ENCODE measurements at places on chromosomes 5 and 9. TPM values are rescaled to one million over a fixed set of nuclear protein-coding genes. Genes with fewer than 3 reads are reported as not detected.

DNA sequence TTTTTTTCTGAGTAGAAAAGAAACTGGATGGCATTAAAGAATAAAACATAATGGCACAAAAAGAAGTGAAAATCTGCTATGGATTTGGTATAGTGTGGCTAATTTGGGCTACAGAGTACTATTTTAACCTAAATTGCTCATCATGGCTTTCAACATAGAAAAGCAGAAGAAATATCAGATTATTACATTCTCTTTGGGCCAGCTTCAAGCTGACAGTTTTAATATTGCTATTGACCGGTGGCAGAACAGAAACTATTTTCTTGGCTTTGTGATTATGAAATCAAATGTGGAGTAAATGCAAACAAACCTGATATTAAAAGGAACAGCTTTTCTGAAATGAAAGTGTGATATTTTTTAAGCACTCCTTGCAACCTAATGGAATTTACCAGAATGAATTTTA, 301.5 kb downstream of the EPB41L4A start:
- H3K36me3 ChIP-seq = no peaks in the 10 kb centered on the region
- no peak overlapping the region for H3K27ac ChIP-seq
- no peak overlapping the region for H3K4me3 ChIP-seq
- DNase-seq = no peak

GRCh38 chr9:98191671-98192502, 550 bp downstream of the CORO2A start:
- peaks cover 30% of the 10 kb centered on the region for H3K4me1 ChIP-seq
- H3K4me3 ChIP-seq = peak overlapping the region; percentile 86
- H3K27ac ChIP-seq = no peak overlapping the region
- peaks cover 20% of the 10 kb centered on the region for H3K27me3 ChIP-seq

GRCh38 chr9:84024041-84024575, 43.5 kb downstream of the RMI1 start:
- H3K27ac ChIP-seq = no peak overlapping the region
- no peak overlapping the region for H3K4me3 ChIP-seq
- H3K27me3 ChIP-seq = no peaks in the 10 kb centered on the region
- H3K4me1 ChIP-seq = no peaks in the 10 kb centered on the region
- no peak for DNase-seq

- H3K27me3 ChIP-seq = no peaks in the 10 kb centered on the region
- H3K4me3 ChIP-seq = no peak overlapping the region
- H3K27ac ChIP-seq = no peak overlapping the region
- H3K4me1 ChIP-seq = no peaks in the 10 kb centered on the region
- peaks cover 10% of the 10 kb centered on the region for H3K36me3 ChIP-seq
- no peak for DNase-seq
Observed at GRCh38 chr5:119166026-119166425, 95.1 kb downstream of the DMXL1 start.

DNA sequence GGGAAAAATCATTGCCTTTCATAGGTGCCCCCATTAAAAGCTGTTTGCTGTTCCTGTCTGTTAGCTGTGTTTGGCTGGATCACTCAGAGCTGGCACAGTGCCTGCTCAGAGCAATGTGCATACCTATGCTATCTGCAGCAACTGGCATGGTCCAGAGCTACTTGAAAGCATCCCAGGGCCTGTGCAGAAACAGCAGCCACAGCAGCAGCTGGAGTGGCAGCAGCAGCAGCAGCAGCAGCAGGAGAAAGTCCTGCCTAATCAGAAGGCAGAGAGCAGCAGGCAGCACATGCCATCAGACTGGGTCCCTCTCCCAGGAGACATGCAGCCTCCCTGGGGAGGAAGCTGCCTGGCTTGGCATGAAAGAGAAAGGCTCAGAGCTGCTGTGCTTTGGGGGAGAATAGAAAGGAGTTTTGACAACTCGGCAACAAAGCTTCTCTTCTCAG, 243.8 kb upstream of the WWC1 start:
- H3K4me3 ChIP-seq = no peak overlapping the region
- H3K36me3 ChIP-seq = no peaks in the 10 kb centered on the region

GRCh38 chr5:103223031-103223955, 35.3 kb upstream of the MACIR start:
- no peak overlapping the region for H3K4me3 ChIP-seq
- H3K27me3 ChIP-seq = no peaks in the 10 kb centered on the region
- no peaks in the 10 kb centered on the region for H3K4me1 ChIP-seq

DNA sequence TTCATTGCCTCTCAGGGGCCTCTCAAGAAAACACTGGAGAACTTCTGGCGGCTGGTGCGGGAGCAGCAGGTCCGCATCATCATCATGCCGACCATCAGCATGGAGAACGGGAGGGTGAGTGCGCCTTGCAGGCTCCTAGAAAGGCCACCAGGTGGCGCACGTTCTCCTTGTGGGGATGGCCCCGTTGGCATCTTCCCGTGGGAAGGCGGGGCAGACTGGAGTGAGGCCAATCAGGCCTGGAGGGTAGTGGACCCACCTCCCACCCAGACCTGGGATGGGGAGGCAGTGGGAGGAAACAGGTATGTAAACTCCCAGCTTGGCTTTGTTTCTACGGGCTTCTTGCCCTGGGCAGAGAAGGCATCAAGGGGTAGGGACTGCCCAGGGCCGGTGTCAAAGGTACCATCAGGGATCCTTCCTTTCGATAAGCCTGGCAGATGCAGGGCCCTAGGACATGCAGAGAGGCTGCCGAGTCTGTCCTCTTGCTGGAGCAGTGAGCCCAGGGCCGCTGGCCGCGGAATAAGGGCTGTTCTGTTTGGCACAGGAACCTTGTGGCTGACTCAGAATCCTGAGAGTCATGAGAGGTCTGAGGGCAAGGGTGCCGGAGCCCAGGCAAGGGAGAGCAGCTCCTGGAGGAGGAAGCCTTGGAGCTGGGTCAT, 18.9 kb upstream of the SPTLC1 start:
- H3K27me3 ChIP-seq = peaks cover 24% of the 10 kb centered on the region
- H3K4me1 ChIP-seq = peaks cover 7% of the 10 kb centered on the region
- no peaks in the 10 kb centered on the region for H3K36me3 ChIP-seq
- DNase-seq = peak; percentile 85

Gene GABRP
- not detected for total RNA-seq

DNA sequence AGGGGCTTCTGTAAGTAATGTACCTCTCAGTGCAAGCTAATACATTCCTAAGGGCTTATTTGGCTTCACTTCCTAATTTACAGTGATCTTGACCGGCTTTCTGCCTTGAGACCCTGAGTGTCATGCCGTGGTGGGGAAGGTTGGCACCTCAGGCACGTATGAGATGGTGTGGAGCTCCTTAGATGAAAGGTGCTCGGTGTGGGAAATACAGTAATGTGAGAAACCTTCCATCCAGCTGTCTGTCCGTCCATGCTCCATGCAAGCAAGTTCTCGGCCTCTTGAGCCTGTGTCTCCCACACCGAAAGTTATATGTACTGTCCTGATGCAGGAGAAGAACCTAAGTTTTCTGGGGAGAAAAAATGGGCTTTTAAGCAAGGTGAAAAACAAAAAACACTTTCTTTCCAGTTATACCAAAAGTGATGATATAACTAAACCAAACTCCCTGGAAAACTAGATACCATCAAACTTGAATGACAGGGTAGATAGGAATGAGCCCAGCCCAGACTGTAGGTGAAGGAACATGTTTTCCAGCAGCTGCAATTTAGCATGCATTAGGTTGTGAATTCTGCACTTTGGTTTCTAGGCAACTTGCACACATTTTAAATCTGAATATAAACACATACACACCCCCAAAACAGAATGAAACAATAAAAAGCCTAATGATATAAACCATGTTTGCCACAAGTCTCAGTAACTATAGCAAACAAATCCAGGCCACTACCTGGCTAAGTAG, 279.6 kb downstream of the FANCC start:
- H3K36me3 ChIP-seq = peaks cover 4% of the 10 kb centered on the region
- no peak overlapping the region for H3K27ac ChIP-seq
- DNase-seq = no peak
- H3K4me3 ChIP-seq = no peak overlapping the region
- H3K27me3 ChIP-seq = no peaks in the 10 kb centered on the region

GRCh38 chr5:127839072-127839471, 135.9 kb downstream of the CCDC192 start:
- H3K27ac ChIP-seq = no peak overlapping the region
- H3K4me3 ChIP-seq = no peak overlapping the region
- peaks cover 11% of the 10 kb centered on the region for H3K36me3 ChIP-seq

DNA sequence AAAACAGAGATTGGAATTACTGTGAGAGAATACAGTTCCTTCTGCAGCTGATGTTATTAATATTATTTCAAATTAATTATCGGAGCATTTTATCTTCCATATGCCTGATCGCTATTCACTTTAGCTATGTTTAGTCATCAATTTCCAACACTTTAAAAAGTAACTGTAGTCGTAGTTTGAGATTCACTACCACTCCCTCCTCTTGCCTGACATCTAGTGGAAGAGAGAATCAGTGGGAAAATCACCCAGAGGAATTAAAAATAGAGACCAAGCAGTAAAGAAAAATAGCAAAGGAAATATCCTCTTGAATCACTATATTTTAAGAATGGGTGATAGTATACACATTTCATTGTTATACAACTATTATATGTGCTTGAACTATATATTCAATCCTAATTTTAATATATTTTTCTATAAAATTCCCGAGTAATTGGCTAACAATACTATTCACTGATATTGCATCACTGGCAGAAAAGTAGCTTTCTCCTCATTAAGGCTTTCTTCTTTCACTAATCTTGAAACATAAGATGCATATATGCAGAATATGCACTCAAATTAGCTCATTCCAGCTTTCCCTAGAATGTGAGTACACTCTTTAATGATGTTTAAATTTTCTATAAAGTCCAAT, 708.7 kb downstream of the CDH9 start:
- no peaks in the 10 kb centered on the region for H3K4me1 ChIP-seq
- no peaks in the 10 kb centered on the region for H3K27me3 ChIP-seq
- no peak overlapping the region for H3K4me3 ChIP-seq
- no peak overlapping the region for H3K27ac ChIP-seq

Gene NUTM2F
- 0.09 TPM for total RNA-seq

- no peak for DNase-seq
- no peak overlapping the region for H3K27ac ChIP-seq
- H3K27me3 ChIP-seq = peaks cover 36% of the 10 kb centered on the region
- H3K4me3 ChIP-seq = no peak overlapping the region
- peaks cover 6% of the 10 kb centered on the region for H3K4me1 ChIP-seq
Observed at GRCh38 chr9:135093111-135093510, 5.6 kb downstream of the OLFM1 start.

Gene PRDM9
- not detected for total RNA-seq

- no peak for DNase-seq
- peaks cover 98% of the 10 kb centered on the region for H3K27me3 ChIP-seq
- H3K4me3 ChIP-seq = peak overlapping the region; percentile 52
Observed at GRCh38 chr5:173242675-173243121, 7.7 kb upstream of the NKX2-5 start.

GRCh38 chr5:40017135-40017534, 592.4 kb upstream of the DAB2 start:
- H3K4me1 ChIP-seq = no peaks in the 10 kb centered on the region
- no peaks in the 10 kb centered on the region for H3K36me3 ChIP-seq
- no peak overlapping the region for H3K27ac ChIP-seq
- DNase-seq = no peak
- H3K4me3 ChIP-seq = no peak overlapping the region

DNA sequence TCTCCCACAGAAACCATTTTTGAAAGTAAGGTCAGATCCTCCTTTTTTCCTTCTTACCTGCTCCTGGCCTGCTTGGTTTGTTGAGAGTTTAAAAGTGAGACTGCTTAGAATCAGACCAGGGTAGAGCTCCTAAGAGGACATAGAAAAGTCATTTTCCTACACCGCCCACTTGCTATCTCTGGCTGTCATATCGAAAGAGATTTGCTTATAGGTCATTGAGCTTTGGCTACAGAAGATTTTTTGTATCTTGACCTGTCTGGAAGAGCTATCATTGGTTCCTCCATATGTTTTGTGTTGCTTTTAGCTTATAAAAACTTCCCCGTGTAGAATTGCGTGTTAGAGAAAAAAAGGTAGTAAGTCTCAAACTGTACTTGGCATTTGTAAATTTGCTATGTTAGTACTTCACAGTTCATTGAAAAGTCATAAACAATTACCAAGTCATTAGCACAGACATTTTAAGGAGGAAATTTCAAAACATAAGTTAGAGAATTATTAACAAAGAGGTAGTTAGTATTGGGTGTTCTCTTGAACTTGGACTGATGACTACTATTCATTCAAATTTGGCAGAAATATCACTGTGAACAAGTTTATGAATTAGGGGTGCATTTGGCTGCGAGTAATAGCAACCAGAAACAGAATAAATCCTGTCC, 96.6 kb downstream of the MAN2A1 start:
- DNase-seq = no peak
- H3K4me1 ChIP-seq = no peaks in the 10 kb centered on the region
- no peaks in the 10 kb centered on the region for H3K27me3 ChIP-seq
- no peak overlapping the region for H3K27ac ChIP-seq

- no peak for DNase-seq
- no peak overlapping the region for H3K27ac ChIP-seq
- no peak overlapping the region for H3K4me3 ChIP-seq
- H3K4me1 ChIP-seq = peaks cover 4% of the 10 kb centered on the region
- peaks cover 19% of the 10 kb centered on the region for H3K36me3 ChIP-seq
Observed at GRCh38 chr5:176904276-176904675, 5.1 kb upstream of the HK3 start.

GRCh38 chr9:106072421-106072820, 378.1 kb downstream of the TMEM38B start:
- no peak overlapping the region for H3K4me3 ChIP-seq
- H3K27ac ChIP-seq = no peak overlapping the region
- DNase-seq = no peak
- no peaks in the 10 kb centered on the region for H3K27me3 ChIP-seq

Gene TPD52L3
- total RNA-seq = not detected

Gene FIBCD1
- 0.23 TPM for total RNA-seq

DNA sequence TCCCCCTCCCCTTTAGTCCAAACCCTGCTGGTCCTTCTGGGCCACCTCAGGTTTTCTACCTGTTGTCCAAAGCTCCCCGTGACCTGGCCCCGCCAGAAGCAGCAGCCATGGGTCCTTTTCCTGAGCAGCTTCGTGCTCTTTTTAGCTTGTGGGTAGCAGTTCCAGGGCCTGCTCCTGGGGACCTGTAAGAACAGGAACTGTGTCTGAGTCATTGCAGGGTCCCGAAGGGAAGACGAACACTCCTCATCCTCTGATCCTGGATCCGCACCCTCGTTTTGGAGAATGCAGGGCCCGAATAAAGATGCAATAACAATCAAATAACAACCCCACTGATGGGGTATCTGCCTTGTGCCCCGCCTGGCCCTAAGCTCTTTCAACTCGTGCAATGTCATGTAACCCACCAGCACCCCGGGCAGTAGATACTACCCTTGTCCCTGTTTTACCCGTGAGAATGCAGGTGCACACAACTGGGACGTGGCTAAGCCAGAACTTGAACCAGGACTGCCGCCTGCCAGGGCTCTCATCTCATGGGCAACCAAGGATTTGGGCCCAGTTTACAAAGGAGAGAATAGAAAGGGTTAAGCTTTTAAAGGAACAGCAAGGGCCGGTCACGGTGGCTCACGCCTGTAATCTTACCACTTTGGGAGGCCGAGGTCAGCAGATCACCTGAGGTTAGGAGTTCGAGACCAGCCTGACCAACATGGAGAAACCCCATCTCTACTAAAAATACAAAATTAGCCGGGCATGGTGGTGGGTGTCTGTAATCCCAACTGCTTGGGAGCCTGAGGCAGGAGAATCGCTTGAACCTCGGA, 33.2 kb downstream of the NEK6 start:
- H3K4me1 ChIP-seq = peaks cover 46% of the 10 kb centered on the region
- no peak overlapping the region for H3K4me3 ChIP-seq
- H3K27ac ChIP-seq = peak overlapping the region; percentile 43
- DNase-seq = no peak
- H3K27me3 ChIP-seq = no peaks in the 10 kb centered on the region
